Activated naive CD4-positive, alpha-beta T cell treated with anti-CD3 and anti-CD28 coated beads for 36 hours (primary cell): ENCODE measurements at places on chromosomes 12 and 14.

DNA sequence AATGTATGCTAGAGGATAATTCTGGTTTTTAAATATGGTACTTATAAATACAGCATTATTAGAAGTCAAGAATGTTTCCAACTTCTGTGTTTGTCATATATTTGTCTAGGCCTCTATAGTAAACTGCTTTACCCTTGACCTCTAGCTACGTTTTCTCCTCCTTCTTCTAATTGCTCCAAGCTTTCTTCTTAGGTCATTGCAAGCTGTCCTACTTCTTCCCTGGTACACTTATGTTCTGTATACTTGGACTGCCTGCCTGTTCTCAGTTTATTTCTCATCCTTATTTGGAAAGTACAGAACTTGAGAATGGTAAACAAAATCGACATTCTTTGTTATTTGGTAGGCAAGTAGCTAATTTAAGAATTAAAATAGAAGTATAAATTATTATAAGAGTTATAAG is 23.9 kb upstream of the ATP2B1 start:
- no peak for DNase-seq

DNA sequence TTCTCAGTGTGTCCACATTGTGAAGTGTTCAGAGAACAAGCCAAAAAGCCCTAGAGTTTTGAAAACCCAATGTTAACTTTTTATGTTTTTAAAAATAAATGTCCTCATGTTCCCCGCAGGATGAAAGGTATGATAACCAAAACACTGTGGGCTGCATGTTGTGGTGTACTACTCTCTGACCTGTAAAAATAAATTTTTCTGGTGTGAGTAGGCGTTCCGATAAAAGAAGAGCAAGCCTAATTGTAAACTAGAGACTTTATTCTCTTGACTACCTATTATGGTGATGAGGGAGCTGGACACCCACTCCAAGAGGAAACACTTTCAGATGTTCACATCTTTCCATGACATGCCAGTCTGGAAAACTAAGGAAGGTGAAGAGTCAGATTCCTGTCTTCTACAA is 18.2 kb downstream of the PTGER2 start:
- no peak for DNase-seq

DNA sequence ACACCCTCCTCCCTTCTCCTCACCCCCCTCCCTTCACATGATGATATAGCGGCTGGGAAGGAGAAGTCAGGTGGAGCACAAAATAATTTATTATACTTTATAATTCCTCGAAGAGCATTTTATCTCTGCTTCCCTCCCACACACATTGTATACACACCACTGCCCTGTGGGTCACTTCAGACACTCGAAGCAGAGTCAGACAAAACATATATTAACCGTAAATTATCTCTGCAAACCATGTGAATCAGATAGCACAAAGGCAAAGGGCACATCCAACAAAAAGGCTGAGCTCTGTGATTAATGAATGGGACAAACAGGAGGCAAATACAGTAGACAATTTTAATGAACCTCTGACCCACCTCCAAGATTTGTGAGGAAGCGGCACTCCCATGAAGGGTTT is 450.7 kb downstream of the GALC start:
- DNase-seq = no peak

DNA sequence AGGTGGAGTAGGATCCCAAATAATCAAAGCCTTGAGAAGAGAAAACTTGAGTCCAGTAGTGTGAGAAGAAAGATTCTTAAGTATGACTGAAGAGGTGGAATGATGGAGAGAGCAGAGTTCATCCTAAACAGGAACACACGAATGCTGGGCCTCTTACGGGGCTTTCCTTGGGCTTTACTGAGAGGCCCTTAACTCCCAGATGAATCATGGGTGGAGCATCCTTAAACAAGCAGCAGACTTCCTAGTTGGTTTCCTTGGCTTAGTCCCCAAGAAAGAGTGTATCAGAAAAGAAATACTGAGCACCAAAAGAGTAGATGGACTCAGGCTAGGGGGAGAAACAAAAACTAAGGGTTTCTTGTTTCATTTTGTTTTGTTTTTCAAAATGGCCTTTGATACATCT is 132.5 kb downstream of the GPR135 start:
- no peak for DNase-seq

- peak; percentile 19 for DNase-seq
Observed at GRCh38 chr14:75399843-75400775, 27.7 kb upstream of the JDP2 start.

DNA sequence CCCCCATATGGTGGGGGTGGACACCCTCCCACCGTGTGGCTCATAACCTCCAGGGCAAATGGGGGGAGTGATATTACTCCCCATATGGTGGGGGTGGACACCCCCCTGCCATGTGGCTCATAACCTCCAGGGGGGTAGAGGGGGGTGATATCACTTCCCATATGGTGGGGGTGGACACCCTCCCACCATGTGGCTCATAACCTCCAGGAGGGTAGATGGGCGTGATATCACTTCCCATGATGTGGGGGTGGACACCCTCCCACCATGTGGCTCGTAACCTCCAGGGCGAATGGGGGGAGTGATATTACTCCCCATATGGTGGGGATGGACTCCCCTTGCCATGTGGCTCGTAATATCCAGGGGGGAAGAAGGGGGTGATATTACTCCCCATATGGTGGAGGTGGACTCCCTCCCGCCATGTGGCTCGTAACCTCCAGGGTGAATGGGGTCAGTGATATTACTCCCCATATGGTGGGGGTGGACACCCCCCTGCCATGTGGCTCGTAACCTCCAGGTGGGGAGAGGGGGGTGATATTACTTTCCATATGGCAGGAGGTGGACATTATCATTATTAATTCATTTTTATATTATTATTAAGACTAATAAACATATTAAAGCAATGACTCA is 51.2 kb upstream of the OXA1L start:
- no peak for DNase-seq

DNA sequence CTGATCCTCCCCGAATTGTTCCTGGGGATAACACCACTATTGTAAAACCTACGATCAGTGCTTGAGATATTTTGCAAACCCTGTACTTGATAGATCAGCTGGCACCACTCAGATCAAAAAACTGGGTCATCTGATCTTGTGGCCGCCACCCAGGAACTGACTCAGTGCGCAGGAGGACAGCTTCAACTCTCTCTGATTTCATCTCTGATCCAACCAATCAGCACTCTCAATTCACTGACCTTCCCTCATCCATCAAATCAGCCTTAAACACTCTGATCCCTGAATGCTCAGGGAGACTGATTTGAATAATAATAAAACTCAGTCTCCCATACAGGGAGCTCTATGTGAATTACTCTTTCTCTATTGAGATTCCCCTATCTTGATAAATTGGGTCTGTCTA is 4.2 kb upstream of the XPOT start:
- DNase-seq = no peak

DNA sequence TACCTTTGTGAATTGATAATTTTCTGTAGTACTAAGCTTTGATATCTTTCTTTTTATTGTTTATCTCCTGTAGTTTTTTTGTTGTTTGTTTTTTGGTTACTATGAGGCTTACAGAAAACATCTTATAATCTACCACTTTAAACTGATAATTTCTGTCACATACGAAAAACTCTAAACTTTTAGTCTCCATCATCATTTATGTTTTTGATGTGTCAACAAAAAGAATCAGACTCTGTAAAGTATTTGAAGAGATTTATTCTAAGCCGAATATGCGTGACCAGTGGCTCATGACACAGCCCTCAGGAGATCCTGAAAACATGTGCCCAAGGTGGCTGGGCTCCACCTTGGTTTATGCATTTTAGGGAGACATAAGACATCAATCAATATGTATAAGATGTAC is 167.1 kb upstream of the ARHGAP5 start:
- no peak for DNase-seq

DNA sequence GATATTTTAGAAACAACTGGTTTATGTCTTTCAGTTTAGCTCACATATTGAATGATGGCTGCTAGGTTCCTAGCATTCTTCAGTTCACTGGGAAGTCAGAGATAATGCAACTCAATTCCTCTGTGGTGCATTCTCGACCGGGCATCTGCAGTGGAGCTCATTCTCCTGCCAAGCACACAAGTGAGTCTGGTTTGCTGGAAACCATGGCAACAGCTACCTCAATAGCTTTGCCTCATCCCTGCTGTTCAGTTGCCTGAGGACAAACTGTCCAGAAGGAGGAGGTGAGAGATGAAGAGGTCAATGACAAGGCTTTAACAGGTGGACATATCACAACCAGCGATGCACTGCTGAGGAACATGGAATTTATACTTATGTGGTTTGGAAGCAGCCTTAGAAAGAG is 816.9 kb downstream of the AACS start:
- DNase-seq = no peak
